ENCODE measurements at places on chromosomes 7 and 10.

- DNase-seq = no peak
Measured at GRCh38 chr7:105655067-105655466, 73.8 kb upstream of the EFCAB10 start.

GRCh38 chr10:69412232-69412790, 4.4 kb downstream of the TACR2 start:
- no peak for DNase-seq

DNA sequence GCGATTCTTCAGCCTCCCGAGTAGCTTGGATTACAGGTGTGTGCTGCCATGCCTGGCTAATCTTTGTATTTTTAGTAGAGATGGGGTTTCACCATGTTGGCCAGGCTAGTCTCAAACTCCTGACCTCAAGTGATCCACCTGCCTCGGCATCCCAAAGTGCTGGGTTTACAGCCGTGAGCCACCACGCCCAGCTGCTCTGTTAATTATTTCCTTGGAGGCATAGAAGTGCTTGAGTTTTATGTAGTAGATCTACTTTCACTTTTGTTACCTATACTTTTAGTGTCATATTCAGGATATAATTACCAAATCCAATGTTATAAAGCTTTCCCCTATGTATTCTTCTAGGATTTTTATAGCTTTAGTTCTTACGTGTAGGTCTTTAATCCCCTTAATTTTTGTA, 1093.0 kb downstream of the GATA3 start:
- no peak for DNase-seq

DNA sequence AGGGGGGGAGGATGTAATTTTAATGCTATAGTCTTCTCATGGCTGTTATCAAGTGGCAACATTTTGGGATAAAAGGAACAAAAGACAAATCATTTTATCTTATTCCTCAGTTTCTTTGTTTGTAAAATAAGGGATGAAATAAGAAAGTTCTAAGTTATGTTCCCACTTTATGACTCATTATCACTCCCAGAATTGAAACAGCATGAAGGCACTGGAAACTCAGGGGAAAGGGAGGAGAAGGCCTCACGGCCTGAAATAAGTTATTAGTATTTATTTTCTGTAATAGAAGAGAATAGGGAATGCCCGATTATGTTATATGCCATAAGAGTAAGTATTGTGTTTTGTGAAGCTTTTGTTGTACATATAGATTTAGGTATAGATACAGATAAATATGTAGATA, 85.0 kb upstream of the NAMPT start:
- DNase-seq = no peak

GRCh38 chr10:68166871-68167585, 57.7 kb downstream of the MYPN start:
- no peak for DNase-seq

GRCh38 chr7:69803699-69804516, 205.6 kb downstream of the AUTS2 start:
- no peak for DNase-seq

DNA sequence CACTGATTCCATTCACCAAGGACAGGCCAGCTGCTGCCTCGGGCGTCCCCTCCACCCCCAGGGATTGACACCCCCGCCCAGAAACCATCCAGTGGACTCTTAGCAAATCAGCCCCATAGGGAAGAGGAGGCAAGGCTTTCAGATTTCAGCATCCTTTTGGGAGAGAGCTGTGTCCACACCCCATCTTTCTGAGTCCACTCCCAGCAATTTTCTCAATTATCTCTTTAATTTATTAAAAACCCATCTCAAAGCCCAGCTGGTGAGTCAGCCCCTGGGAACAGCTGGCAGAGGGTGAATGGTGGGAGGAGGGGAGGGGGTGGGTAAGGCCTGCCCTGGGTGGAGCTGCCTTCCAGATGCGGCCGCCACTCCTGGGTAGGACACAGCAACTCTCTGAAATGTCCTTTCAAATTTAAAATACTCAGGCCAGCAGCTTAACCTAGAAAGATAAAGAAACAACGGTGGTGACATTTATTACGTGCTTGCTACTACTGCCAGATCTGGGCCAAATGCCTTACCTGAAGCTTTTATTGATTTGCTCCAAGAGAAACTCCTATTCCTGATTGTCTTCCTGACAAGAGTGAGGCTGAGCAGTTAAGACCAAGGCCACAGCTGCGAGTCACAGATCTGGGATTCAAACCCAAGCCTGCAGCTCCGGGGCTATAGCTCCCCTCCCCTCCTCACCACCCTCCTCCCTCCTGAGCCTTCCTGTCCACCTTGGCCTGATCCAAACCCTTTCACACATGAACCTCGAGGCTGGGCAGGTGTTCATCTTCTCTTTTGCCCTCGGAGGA, 120.4 kb downstream of the RGS10 start:
- DNase-seq = no peak

- DNase-seq = no peak
Measured at GRCh38 chr7:33716581-33717477, 188.5 kb upstream of the BMPER start.

- DNase-seq = no peak
Measured at GRCh38 chr7:56124981-56125380, 8.8 kb upstream of the NUPR2 start.

DNA sequence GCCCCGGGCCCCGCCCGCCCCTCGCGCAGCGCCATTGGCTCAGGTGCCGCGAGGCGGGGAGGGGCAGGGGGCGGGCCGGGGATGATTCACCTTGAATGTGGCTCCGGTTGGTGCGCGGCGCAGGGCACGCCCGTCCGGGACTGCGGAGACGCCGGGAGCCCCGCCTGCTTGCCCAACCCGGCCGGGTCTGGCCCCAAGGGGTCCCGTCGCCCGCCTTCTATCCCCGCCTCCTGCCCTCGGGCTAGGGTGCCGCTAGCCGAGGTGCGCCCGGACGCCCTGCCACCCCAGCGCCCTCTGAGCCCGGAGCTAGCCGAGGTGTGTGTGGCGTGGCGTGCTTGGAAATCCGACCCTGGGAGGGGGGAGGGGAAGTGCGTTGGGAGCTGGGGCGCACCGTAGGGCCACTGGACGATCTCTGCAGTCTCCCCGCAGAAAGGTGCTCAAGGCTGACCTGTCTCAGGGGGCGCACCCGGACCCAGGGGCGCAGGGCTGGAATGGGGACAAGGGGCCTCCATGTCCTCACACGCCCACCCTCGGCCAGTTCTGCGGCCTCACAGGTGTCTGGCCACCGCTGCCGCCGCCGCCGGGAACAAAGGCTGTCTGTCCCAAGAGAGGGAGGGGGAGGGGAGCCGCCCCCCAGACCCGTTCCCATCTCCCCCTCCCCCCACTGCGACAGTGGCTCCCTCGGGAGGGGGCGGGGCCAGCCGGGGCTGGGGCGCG, 168.9 kb downstream of the NRF1 start:
- peak; percentile 55 for DNase-seq

- DNase-seq = no peak
Measured at GRCh38 chr7:113045379-113045778, 41.2 kb downstream of the GPR85 start.

DNA sequence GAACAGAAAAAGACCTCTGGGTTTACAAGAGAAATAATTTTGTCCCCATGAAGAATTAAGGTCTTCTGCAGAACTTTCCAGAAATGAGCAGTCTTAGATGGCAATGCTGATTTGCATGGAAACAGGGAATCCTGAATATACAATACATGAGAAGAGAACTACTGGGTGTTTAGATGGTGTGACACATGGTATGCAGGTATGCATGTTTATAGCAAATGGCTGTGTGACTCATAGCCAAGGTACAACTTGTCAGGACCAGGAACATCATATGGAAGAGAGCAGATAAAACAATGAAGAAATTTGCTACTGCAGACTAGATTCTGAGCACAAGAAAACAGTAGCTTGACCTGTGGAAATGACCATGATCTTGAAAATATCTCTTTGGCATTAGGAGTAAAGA, 907.8 kb downstream of the GATA3 start:
- DNase-seq = no peak

- DNase-seq = no peak
Measured at GRCh38 chr10:37737336-37737735, 120.1 kb downstream of the ZNF248 start.

DNA sequence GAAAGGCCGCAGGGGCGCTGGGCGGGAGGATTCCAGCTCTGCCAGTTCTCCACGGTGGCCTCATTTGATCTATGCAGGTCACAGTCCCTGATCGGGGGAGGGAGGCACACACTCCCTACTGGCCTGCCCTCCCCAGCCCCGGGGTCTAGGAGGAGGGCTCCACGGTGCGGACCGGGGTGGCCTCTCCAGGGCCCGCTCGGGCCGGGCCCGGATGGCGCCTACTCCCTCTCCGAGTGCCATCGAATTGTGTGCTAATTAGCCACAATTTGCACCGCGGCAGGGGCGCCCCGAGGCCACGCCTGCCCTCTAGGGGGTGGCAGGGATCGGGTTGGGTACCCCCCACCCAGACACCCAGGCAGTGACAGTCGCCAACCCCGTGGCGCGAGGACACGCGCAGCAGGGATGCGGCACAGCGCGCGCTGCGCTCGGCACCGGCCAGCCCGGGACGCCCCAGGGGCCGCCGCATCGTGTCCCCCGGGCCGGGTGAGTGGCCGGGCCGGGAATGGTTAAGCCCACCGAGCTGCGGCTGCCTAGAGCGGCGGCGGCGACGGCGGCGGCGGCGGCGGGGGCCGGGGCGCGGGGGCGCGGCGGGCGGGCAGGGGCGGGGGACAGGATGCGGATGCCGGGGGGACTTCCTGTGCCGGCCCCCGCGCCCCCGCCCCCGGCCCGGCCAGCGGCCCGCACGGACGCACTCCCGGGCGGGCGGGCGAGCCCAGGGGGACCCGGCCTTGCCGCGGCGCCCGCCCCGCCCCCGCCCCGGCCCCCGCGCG, at the start of gene ZNF853:
Gene ZNF853, plus strand, starts transcription at position 658 of the 770 bp plus-strand sequence. CDS start 565 bp downstream, outside the sequence.
- DNase-seq = no peak

DNA sequence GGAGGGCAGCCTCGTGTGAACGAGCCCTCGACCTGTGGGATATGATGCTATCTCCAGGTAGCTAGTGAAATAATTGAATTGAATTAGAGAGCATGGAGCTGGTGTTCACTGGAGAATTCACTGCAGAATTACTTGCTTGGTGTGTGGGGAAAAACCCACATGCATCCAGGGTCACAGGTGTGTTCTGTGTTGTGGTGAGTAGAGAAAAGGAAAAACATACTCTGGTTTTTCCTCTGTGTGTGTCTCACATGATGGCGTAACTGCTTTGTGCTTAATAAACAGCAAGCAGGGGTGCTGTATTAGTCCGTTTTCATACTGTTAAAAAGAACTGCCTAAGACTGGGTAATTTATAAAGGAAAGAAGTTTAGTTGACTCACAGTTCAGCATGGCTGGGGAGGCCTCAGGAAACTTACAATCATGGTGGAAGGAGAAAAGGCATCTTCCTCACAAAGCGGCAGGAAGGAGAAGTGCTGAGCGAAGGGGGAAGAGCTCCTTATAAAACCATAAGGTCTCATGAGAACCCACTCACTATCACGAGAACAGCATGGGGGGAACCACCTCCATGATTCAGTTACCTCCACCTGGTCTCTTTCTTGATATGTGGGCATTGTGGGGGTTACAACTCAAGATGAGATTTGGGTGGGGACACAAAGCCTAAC, 62.6 kb downstream of the TACR2 start:
- DNase-seq = no peak

- DNase-seq = no peak
Measured at GRCh38 chr10:1122349-1122748, 66.2 kb downstream of the WDR37 start.

DNA sequence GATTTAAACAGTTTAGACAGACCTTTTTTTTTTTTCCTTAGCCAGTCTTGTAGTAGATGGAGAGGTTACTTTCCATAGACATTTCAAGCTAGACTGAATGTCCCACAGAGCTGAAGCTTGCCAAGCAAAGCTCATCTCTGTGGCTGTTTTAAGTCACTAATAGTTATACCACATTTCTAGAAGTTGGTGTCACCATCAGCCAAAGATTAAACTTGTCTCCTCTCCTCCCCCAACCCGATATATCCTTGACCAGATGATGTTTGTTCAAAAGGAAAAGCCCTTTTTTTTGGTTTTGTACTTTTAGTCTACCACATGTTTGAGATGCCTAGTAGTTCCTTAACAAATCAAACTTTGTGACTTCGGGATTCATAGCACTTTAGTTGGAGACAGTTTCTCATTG, 66.1 kb downstream of the ADD3 start:
- no peak for DNase-seq

- DNase-seq = no peak
Measured at GRCh38 chr10:30431435-30431911, 2.5 kb upstream of the MAP3K8 start.

- peak; percentile 22 for DNase-seq
Measured at GRCh38 chr10:133258066-133258817, 18.4 kb downstream of the ADAM8 start.

- DNase-seq = no peak
Measured at GRCh38 chr10:35316218-35316967, 19.9 kb upstream of the CCNY start.

GRCh38 chr7:32145911-32146310, 75.7 kb upstream of the PDE1C start:
- DNase-seq = no peak

DNA sequence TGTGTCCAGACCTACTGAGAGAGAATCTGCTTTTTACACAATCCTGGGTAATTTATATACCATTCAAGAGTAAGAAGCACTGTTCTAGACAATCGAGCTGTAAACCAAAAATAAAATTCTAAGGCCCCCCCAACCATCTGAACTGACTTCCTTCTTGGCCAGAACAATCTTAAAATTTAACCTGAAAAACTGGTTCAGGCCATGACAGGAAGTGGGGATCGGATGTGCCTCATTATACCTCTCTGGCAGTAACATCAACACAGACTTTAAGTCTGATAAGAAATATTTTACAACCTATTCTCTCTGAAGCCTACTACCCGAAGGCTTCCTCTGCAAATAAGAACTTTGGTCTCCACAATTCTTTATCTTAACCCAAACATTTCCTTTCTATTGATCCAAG, 75.2 kb upstream of the KIF5B start:
- no peak for DNase-seq

- DNase-seq = no peak
Measured at GRCh38 chr7:113071465-113071864, 15.2 kb downstream of the GPR85 start.

GRCh38 chr10:101495324-101495925, 92.6 kb downstream of the POLL start:
- DNase-seq = no peak

DNA sequence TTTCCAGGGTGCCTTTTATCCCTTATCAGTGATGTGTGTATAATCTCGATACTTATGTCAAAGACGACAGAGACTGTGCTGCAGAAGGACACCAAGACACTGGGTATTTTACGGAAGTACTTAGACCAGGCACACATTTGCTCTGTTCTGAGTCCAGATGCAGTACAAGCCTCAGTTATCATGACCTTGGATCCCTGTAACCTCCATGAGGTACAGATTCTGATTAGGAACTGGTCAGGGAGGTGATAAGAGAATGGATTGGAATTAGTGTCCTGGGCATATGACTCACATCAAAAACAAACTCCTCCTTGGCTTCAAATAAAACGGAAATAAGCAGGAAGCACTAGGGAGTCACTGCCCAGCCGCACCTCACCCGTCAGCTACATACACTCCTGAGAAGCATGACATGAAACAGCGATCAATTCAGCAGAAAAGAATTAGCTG, 146.5 kb downstream of the SFMBT2 start:
- no peak for DNase-seq

- no peak for DNase-seq
Measured at GRCh38 chr7:157488966-157489365, 152.2 kb downstream of the DNAJB6 start.

- no peak for DNase-seq
Measured at GRCh38 chr7:36015733-36016132, 137.3 kb upstream of the EEPD1 start.

Data from activated gamma-delta T cell treated with Interleukin-2 at 50 U/mL for 16 hours (primary cell).